ENCODE measurements at places on chromosomes 2 and 18.
A peak's percentile ranks its signal among the peaks of the same experiment; 100 is the strongest.

DNA sequence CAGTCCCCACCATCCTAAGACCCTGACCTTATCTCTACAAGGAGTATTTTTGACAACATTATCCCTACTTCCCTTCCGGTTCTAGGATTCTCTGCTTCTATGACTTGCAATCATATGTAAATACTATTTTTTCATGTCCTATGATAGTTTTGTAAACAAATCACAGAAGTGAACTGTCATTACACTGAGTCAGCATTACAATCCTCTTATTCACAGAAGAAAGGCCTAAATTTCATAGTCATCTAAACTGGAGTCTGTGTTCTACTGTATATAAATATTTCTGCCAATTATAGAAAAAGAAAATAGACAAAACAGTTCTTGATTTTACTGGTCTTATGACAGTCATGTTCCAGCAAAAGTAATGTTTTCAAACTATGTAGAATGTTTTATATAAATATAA, 265.1 kb downstream of the NCKAP5 start:
- peak; percentile 48 for DNase-seq

- DNase-seq, result no peak
Observed at GRCh38 chr2:97963079-97963406, 32.7 kb downstream of the TMEM131 start.

- peak; percentile 99 for DNase-seq
Observed at GRCh38 chr18:58572181-58572580, 56.7 kb downstream of the ALPK2 start.

DNA sequence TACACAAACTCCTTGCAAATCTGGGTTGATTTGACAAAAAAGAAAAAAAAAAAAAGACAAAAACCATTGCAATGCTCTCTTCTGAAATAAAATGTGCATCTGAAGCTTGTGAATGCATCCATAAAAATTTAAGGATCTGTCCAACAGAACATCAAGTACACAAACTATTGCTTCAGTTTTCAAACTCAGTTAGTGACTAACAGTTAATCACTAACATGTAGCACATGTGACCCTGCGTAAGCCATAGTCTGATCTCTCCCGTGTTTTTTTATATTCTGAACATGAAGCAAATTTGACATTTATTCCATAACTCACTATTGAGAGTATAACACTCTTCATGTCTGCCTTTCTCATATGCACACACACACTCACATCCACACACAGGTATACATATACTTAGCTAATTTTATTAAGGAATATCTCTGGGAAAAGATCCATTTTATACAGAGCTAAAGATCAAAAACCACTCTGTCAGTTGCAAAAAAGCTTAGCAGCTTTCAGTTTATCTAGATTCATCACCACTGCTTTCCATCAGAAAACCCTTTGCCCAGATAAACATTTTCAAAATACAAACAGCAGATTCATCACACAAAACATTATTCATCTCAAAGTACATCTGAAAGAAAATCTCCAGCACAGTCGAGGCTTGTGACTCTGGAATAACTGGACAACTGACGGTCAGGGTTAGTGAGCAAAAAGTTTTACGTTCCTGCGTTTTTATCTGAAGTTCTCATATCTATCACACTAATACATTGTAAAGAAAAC, 1000.4 kb upstream of the ACVR2A start:
- DNase-seq, result peak; percentile 6

- peak; percentile 92 for DNase-seq
Observed at GRCh38 chr2:75476761-75477160, 84.0 kb downstream of the EVA1A start.

DNA sequence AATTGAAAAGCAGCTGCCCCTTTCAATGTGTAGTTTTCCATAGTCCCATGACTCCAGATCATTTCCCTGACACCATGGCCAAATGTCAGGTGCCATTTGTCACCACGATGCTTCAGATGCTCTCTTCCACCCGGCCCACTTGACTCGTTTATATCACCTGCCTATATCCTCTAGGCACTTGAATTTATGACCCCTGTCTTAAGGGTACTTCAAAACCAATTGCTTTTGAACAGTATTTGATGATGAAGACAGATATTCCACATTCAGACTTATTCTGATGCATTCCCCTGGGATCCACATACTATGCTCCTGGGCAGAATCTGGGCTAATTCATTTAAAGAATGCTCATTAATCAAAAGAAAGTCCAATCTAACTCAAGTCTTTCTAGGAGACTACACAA, 16.9 kb upstream of the RHBDD1 start:
- no peak for DNase-seq

DNA sequence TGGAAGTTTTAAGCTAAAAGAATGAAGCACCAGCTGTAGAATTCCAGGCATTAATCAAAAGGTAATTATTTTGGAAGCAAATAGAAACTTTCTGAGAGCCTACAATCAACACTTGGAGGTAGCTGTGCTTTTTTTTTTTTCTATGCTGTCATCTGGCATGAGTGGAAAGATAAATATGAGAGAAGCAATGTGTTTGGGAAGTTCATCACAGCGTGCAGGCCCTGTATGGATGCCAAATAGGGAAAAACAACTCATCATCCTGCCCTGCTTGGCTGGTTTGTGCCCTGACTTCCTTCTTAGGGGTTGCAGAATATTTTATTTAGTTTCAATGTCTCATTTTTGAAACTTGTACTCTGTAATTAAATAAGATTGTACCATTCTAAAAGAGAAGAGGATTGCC, 437.4 kb downstream of the PIK3C3 start:
- no peak for DNase-seq

DNA sequence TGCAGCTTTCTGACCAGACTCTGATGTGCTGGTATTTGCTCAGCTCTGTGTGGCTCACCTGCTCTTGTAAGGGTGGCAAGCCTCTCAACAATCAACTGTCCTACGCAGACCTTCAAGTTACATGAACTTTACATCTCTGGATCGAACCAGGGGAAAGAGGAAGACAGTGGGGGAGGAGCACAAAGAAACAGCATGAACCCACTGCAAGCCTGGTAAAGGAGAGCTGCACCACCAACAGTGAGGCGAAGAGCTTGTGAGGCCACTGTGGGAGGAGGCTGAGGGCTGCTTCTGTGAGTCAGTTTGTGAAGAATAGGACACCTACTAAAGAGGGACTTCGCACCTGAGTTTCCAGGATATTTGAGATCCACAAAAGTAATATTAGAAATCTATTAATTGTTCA, 18.8 kb upstream of the FAM110C start:
- no peak for DNase-seq

GRCh38 chr18:74172697-74173433, 24.5 kb downstream of the TIMM21 start:
- DNase-seq, result no peak

- peak; percentile 44 for DNase-seq
Observed at GRCh38 chr18:6711467-6711866, 18.0 kb upstream of the ARHGAP28 start.

DNA sequence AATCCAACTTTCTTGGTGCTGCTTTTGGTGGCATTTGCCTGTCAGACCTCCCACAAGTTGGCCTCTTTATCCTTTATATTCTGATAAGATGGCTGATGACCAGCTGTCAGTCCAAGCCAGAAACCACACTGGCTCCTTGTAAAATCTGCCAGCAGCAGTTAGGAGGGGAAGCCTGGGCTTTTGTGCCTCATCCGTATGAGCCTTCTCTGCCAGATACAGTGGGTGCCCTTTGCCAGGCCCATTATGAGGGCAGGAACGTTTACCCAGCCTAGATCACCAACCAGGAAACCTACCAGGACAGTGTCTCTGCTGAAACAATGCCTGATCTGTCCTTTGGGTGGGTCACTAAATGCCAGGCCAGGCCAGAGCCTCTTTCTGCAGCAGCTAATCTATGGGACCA, 202.9 kb upstream of the SP5 start:
- DNase-seq, result no peak

- DNase-seq, result no peak
Observed at GRCh38 chr18:61900504-61901281, 7.9 kb upstream of the RNF152 start.

DNA sequence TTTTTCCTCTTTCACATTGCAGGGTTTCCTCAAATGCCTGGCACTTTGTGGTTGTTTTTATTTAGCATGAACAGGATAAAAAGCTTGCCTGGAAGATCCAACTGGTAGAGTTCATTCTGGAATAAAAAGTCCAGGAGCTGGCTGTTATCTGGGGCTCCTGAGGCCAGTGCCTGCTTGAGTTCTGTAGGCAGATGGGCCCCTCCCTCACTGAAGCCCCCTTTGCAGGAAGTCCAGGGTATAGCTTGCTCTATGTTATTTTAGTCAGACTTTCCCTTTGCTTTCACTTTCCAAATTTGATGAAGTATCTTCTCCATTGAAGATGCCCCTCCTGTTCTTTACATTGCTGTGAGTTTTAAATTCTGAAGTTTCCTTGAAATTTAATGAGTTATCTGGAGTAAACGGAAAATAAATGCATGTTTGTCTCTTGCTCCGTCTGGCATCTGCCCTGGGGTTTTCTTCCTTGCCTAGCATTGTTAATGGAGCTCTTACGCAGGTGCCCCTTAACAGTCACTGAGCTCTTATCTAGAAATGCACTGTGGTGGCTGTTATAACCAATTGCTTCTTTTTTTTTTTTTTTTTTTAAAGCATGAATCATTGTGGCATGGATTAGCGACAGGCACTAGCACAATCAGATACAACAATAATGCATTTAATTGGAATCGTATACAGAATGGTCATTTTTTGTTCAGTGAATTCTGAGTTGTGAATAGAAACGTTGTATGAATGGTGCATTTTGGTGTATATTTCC, 27.0 kb upstream of the LPIN1 start:
- DNase-seq, result no peak

- no peak for DNase-seq
Observed at GRCh38 chr18:51163543-51163942, 33.9 kb downstream of the MEX3C start.

DNA sequence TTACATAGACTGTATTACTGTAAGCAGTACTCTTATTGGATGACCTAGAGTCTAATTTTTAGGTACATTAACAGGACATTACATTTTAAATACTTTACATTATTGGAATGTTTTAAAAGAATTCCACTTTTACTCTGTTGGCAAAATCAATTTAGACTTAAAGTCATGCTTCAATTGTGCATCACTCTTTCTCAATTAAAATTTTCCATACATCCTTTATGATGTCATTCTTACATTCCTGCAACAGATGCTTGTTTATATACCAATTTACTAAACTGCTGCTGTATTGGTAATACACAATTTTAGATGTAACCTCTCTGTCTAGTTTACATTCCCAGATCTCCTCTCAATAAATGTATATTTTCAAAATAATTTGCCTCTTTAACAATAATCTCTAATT, 440.1 kb downstream of the ZEB2 start:
- DNase-seq, result peak; percentile 68

GRCh38 chr2:218885981-218886947, 5.6 kb downstream of the WNT10A start:
- no peak for DNase-seq

DNA sequence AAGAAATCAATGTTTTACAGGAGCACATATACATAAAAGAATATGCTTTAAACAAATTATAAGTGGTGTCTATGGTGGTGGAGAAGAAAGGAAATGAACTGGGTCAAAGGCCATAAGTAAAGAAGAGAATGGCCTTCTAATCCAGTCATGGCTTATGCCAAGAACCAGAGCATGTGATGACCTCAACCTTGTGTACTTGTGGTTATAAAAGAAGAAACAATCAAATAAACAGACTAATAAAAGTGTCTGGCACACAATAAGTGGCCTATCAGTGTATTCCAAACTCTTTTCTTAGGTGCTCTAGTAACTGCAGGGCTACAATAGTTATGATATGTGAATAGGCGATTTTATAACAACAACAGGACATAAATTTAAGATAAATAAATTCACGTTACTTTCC, 2.6 kb downstream of the SERPINB11 start:
- no peak for DNase-seq

DNA sequence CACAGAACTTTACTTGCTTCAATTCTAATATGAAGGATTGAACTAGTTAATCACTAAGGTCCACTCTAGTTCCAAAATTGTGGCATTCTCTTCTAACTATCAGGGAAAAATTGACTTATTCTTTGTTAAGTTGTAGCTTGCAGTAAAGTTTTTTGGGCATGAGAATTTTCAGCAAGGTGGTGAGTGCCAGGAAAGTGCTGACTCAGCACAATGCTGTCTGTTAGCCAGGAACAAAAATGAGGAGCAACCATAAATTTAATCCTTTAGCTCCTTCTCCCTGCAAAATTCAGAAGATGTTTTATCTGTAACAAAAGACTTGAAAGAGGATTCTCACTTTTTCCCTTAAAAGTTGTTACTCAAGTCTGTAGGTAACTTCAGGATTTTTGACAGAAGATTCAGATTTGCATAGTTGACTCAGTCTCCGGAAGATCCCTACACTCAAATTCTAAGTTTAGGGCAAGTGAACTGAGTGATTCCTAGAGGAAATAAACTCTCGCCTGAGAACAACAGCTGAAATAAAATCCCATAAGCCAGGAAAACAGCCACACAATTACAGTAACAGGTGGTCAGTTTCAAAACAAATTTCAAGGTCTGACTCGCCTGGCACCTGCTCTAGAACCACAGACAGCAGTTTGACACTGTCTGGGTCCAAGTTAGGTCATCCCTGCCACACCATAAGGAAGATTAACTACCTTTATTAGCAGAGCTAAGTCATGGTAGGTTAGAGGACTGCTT, 20.2 kb upstream of the DARS1 start:
- DNase-seq, result no peak

DNA sequence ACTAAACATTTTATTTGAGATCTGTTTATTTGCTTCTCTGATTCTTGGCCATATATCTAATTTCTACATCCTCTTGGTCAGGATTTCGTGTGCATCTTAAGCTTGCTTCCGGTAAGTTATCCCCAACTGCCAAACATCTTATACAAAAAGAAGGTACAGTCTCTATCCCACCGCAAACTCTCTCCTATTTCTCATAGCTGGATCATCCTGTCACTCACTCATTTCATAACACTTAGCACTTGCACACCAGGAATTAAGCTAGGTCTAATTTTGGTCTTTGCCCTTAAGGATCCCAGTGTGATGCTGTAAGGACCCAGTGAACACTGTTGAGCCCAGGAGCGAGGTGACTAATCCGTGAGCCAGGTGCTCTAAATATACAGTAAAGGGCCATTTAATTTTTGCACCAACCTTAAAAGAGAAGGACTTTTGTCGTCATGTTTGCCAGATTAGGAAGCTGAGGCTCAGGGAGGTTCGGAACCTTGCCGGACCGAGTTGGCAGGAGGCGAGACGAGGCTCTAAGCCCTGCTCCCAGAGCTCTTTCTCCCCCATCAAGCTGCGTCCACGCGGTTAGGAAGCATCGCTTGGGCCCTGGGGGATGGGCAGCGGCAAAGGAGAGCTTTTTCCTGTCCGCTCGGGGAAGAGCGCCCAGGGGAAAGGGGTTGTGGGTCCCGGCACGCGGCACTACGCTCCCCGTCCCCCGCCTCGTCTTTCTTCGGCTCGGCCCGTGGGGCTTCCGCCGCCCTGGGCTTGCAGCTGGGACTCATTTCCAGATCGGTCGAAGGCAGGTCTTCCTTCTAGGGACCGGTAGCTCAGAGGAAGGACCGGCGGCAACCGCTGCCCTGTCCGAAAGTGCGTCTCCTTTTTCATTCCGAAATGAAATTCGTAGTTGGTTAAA, 4.1 kb upstream of the ITPRIPL1 start:
- no peak for DNase-seq

DNA sequence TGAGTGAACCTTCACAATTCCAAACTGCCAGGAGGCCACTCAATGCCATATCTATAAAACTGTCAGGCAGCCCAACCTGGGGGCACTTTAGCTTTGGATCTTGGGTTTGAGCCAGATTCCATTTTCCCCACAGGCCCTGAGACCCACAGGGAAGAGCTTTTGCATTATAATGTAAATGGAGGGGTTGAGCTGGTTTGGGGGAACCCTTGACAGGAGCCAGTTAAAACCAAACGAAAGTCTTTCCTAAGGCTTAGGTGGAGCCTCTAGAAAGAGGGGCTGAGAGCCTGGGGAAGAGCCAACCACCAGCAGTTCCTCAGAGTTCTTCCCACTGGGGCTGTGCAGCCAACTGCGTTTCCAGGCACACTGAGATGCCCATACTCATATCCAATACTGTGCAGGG, 42.7 kb downstream of the BCL11A start:
- DNase-seq, result no peak

Measured in fibroblast of skin of right quadriceps (primary cell).